Ammon's horn (tissue), 1 donor: ENCODE measurements at places on chromosomes 4 and X.

GRCh38 chr4:24382381-24382780, 202.0 kb downstream of the DHX15 start:
- DNase-seq = no peak

GRCh38 chr4:186703510-186703909, 20.1 kb downstream of the FAT1 start:
- DNase-seq = no peak

GRCh38 chr4:124032035-124032434, 635.4 kb downstream of the SPRY1 start:
- no peak for DNase-seq

- no peak for DNase-seq
Measured at GRCh38 chr4:139469216-139469615, 15.3 kb downstream of the RAB33B start.

GRCh38 chrX:132501606-132502005, 12.8 kb upstream of the MBNL3 start:
- no peak for DNase-seq

DNA sequence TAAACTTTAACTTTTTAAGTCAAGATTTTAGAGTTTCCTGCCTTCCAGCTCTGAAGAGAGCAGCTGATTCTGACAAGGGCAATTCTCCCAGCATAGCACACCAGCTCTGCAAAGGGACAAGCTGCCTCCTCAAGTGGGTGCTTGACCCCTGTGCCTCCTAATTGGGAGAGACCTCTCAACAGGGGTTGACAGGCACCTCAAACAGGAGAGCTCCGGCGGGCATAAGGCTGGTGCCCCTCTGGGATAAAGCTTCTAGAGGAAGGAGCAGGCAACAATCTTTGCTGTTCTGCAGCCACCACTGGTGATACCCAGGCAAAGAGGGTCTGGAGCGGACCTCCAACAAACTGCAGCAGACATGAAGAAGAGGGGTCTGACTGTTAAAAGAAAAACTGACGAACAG, 872.9 kb upstream of the PCDH10 start:
- DNase-seq = no peak

GRCh38 chrX:122943918-122944317, 240.2 kb upstream of the GRIA3 start:
- DNase-seq = no peak

DNA sequence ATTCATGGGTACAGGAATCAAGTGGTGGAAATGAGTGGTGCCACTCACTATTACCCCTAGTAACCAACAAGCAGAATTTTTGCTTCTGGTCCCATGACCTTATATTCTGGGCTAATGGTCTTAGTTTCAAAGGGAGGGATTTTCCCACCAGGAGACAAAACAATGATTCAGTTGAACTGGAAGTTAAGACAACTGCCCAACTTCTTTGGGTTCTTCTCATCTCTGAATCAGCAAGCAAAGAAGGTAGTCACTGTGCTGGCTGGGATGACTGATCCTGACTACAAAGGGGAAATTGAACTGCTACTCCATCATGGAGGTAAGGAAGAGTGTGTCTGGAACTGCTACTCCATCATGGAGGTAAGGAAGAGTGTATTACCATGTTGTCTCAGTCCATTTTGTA, 87.2 kb downstream of the IL13RA2 start:
- DNase-seq = no peak

DNA sequence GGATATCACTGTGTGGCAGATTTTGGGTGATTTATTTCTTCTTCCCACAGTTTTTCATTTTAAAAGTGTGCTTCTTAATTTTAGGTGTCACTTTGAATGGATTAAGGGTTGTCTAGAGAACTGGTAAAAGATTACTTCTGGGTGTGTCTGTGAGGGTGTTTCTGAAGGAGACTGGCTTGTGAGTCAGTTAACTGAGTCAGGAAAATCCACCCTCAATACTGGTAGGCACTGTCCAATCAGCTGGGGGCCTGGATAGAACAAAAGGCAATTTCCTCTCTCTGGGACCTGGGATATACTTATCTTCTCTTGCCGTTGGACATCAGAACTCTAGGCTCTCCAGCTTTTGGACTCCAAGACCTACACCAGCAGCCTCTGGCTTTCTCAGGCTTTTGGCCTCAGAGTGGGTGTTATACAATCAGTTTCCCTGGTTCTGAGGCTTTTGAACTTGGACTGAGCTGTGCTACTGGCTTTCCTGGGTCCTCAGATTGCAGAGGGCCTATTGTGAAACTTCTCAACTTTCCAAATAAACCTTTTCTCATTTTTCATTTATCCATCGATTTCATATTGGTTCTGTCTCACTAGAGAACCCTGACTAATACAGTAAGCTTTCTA, 413.1 kb downstream of the GBA3 start:
- DNase-seq = no peak

GRCh38 chr4:152307669-152308068, 228.2 kb downstream of the FBXW7 start:
- DNase-seq = no peak
